Activated CD4-positive, alpha-beta memory T cell treated with anti-CD3 and anti-CD28 coated beads, Interleukin-2, amount 10 ng/mL, durations not matched to agents 7 days and 5 days (primary cell): ENCODE measurements at places on chromosomes 13 and 19. TPM values are rescaled to one million over a fixed set of nuclear protein-coding genes. Genes with fewer than 3 reads are reported as not detected.

DNA sequence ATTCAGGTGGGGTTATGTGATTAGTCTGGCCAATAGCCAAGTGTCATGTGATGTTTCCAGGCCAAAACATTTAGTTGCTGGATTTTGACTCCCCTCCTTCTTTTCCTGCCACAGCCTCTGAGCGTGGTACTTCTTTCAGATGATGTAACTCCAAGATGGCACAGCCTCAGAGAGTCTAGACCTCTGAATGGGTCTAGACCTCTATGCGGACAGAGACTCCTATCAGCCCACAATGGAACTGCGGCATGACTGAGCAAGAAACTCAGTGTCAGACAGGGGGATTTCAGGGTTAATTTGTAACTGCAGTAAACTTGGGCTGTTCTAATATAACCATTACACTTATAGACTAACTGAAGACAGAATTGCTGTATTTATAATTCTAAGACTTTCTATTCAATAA lies 42.6 kb upstream of the ZDHHC20 start:
- H3K4me1 ChIP-seq = no peaks in the 10 kb centered on the region
- DNase-seq = no peak
- peaks cover 19% of the 10 kb centered on the region for H3K36me3 ChIP-seq
- no peaks in the 10 kb centered on the region for H3K27me3 ChIP-seq
- no peak overlapping the region for H3K27ac ChIP-seq
- no peak overlapping the region for H3K4me3 ChIP-seq

DNA sequence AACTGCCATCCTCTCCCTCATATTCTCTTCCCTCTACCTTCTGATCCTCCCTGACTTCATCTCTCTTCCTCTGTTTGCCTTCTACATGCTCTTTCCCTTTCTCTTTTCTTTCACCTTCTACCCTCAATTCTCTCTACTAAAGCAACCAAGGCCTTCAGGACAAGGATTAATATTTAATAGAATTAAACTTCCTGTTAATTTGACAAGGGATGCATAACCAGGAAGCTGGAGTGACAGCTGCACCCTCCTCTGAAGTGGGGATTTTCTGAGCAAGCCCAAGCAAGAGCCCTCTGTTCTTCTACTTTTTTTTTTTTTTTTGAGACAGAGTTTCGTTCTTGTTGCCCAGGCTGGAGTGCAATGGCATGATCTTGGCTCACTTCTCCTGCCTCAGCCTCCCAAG lies 63.4 kb upstream of the MED4 start:
- no peak overlapping the region for H3K4me3 ChIP-seq
- H3K27me3 ChIP-seq = peaks cover 2% of the 10 kb centered on the region
- H3K4me1 ChIP-seq = peaks cover 45% of the 10 kb centered on the region
- peaks cover 4% of the 10 kb centered on the region for H3K36me3 ChIP-seq
- no peak for DNase-seq

- peaks cover 20% of the 10 kb centered on the region for H3K4me1 ChIP-seq
- H3K4me3 ChIP-seq = no peak overlapping the region
- H3K27ac ChIP-seq = no peak overlapping the region
Measured at GRCh38 chr19:3369337-3370213, 3.2 kb downstream of the NFIC start.

DNA sequence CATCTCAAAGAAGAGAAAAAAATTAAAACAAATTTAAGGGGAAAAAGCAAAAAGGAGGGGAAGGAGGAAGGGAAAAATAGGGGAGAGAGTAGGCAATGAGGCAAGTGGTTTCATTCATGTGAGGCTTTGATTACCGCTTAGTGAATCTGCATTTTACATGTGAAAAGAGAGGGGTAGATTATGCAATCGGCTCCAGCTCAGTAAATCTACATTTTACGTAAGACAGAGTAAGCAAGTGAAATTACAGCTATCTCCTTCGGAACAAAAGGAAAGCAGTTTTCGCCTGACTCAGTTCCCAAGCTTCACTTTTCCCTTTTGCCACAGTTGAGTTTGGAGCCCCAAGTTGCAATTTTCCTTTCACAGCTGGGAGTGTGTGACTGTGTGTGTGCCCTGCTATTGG lies 16.0 kb upstream of the OLFM2 start:
- H3K27ac ChIP-seq = no peak overlapping the region
- peaks cover 2% of the 10 kb centered on the region for H3K27me3 ChIP-seq
- H3K4me3 ChIP-seq = no peak overlapping the region
- no peak for DNase-seq

DNA sequence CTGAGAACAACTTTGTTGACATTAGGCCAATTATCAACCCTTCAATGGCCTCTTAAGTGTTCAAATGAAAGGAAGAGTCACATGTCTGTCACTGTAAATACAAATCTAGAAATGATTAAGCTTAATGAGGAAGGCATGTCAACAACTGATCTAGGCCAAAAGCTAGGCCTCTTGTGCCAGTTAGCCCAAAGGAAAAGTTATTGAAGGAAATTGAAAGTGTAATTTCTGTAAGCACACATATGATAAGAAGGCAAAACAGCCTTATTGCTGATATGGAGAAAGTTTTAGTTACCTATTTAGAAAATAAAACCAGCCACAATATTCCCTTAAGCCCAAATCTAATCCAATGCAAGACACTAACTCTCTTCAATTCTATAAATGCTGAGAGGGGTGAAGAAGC lies 604.7 kb downstream of the SLITRK6 start:
- no peak for DNase-seq
- H3K27me3 ChIP-seq = no peaks in the 10 kb centered on the region
- H3K4me1 ChIP-seq = no peaks in the 10 kb centered on the region
- no peak overlapping the region for H3K27ac ChIP-seq

- peaks cover 11% of the 10 kb centered on the region for H3K36me3 ChIP-seq
- H3K4me3 ChIP-seq = no peak overlapping the region
- H3K4me1 ChIP-seq = peaks cover 4% of the 10 kb centered on the region
- DNase-seq = no peak
- no peak overlapping the region for H3K27ac ChIP-seq
- no peaks in the 10 kb centered on the region for H3K27me3 ChIP-seq
Measured at GRCh38 chr13:113952151-113952982, 21.5 kb downstream of the C13orf46 start.

DNA sequence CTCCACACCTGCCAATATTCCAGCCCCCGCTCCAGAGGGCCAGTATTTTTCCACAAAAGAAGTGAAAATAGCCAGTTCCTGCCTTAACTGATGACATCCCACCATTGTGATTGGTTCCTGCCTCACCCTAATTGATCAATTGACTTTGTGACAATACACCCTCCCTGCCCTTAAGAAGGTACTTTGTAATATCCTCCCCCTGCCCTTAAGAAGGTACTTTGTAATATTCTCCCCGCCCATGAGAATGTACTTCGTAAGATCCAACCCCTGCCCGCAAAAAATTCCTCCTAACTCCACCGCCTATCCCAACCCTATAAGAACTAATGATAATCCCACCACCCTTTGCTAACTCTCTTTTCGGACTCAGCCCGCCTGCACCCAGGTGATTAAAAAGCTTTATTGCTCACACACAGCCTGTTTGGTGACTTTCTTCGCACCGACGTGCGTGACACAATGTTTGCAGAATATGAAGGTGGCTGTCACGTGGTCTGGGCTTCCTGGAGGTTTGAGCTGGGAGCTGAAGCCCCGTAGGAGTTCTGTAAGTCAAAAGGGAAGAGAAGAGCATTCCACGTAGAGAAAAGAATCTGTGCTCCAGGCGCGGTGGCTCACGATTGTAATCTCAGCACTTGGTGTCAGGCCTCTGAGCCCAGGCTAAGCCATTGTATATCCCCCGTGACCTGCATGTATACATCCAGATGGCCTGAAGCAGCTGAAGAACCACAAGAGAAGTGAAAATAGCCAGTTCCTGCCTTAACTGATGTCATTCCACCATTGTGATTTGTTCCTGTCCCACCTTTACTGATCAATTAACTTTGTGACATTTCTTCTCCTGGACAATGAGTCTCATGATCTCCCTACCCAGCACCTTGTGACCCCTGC lies 6.2 kb upstream of the FUT3 start:
- H3K36me3 ChIP-seq = no peaks in the 10 kb centered on the region
- H3K4me1 ChIP-seq = no peaks in the 10 kb centered on the region
- no peak overlapping the region for H3K4me3 ChIP-seq
- no peak for DNase-seq
- H3K27ac ChIP-seq = no peak overlapping the region
- no peaks in the 10 kb centered on the region for H3K27me3 ChIP-seq

DNA sequence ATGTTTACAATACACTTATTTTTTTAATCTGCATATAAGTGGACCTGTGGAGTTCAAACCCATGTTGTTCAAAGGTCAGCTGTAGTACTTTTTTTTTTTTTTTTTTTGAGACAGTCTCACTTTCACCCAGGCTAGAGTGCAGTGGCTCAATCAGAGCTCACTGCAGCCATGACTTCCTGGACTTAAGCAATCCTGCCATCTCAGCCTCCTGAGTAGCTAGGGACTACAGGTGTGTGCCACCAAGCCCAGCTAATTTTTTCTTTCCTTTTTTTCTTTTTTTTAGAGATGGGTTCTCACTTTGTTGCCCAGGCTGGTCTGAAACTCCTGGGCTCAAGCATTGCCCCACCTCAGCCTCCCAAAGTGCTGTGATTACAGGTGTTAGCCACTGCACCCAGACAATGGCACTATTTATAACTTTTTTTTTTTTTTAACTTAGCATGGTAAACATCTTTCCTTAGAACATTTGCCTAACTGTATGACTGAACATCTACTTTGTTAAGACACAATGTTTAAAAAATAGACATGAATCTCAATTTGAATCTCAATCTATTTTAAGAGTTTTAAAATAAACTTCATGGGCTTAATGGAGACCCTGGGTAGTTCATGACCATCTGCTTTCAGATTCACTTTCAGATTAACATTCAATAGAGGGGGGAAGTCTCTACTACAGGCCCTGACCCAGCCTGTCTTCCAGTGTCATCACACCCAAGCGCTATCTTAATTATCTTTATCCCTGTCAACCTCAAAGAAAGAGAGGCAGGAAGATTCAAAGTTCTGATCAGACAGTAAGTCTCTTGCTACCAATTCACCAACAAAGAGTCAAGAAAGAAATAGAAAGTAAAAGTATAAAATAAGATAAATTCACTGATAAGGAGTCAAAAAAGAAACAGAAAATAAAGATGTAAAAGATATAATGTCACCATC lies 97.7 kb upstream of the DOCK9 start:
- H3K27me3 ChIP-seq = no peaks in the 10 kb centered on the region
- no peak for DNase-seq
- peaks cover 70% of the 10 kb centered on the region for H3K36me3 ChIP-seq
- peaks cover 65% of the 10 kb centered on the region for H3K4me1 ChIP-seq

DNA sequence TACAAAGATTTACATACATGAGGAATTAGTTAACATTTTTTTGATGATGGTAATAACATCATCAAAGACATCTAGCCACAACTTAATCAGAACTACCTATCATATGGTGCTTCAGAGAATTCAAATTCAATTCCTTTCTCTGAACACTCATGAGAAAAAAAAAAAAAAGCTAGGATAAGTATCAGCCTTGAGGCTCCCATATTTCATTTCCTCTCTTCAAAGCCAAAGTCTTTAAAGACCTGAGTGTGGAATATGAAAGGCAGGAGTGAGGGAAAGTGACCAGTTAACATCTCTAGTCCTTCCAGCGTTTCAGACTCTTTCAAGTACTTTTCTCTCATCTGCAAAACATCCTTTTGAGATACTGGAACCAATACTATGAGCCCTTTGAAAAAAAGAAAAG lies 137.5 kb downstream of the DCLK1 start:
- no peak overlapping the region for H3K27ac ChIP-seq
- no peaks in the 10 kb centered on the region for H3K27me3 ChIP-seq
- no peaks in the 10 kb centered on the region for H3K4me1 ChIP-seq
- no peaks in the 10 kb centered on the region for H3K36me3 ChIP-seq

GRCh38 chr13:24700539-24700938 lies 20.3 kb downstream of the ATP12A start:
- no peak overlapping the region for H3K4me3 ChIP-seq
- peaks cover 15% of the 10 kb centered on the region for H3K4me1 ChIP-seq
- no peak for DNase-seq
- H3K27me3 ChIP-seq = peaks cover 34% of the 10 kb centered on the region
- no peaks in the 10 kb centered on the region for H3K36me3 ChIP-seq

DNA sequence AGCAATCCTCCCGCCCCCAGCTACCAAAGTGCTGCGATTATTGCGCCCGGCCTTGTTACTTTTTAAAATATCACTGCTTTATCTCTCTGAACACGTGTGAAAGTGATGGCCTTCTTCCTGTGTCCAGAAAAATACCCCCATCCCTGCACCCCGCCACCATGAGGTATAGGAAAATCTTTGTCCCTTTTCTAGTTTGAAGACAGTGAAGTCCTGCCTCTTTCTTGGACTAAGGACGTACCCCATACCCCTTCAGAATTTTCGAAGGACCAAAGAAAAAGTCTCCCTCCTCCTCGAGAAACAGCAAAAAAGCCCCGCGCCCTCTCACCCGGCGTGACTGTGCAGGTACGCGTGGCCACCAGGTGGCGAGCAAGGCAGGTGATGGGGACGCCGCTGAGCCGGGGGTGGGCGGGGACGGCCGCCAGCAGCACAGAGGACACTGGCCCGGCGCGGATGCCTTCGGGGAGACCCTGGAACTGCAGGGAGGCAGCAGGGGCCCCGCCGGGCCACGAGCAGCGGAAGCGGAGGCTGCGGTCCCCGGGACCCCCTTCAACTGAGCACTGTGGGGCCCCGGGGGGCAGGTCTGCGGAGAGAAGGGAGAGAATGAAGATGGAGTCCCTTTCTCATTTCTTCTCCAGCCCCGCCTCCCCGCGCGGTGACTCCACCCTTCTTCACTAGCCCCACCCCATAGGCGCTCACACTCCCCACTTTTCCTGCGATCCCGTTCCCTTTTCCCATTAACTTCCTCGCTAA lies 3.2 kb downstream of the VSIG10L start:
- no peaks in the 10 kb centered on the region for H3K36me3 ChIP-seq
- H3K27me3 ChIP-seq = peaks cover 9% of the 10 kb centered on the region
- H3K4me1 ChIP-seq = peaks cover 12% of the 10 kb centered on the region

DNA sequence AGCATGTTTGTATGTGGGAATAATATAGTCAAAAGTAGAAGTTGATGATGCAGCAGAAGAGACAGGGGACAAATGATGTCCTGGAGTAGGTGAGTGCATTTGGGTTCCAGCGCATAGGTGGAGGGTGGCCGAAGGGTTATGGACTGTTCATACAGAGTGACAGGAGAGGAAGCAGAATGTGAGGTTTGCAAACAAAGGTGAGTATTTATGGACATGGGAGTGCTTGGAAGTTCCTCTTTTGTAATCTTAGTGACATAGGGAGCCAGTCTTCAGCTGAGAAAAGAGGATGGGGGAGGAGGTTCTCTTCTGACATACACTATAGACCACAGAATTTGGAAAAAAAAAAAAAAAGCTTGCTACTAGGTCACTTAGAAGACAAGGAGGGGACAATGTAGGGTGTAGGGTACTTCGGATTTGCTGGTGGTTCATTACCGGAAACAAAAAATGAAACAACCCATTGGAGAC lies 331.6 kb downstream of the DLEU7 start:
- H3K4me1 ChIP-seq = no peaks in the 10 kb centered on the region
- no peaks in the 10 kb centered on the region for H3K36me3 ChIP-seq
- no peak overlapping the region for H3K27ac ChIP-seq

GRCh38 chr13:99290894-99291293 lies 16.3 kb downstream of the GPR183 start:
- H3K27ac ChIP-seq = peak overlapping the region; percentile 84
- no peak overlapping the region for H3K4me3 ChIP-seq
- no peaks in the 10 kb centered on the region for H3K27me3 ChIP-seq
- H3K4me1 ChIP-seq = peaks cover 83% of the 10 kb centered on the region
- peaks cover 71% of the 10 kb centered on the region for H3K36me3 ChIP-seq

Gene BST2
- total RNA-seq = 301 TPM

Gene RASGRP4
- 20.0 TPM for total RNA-seq

Gene GARIN5A
- total RNA-seq = not detected

Gene ZNF808
- total RNA-seq = 36.7 TPM

Gene FLT1
- total RNA-seq = 2.0 TPM

Gene CEACAM21
- 77.0 TPM for total RNA-seq

Gene EDNRB
- not detected for total RNA-seq

Gene ZNF99
- total RNA-seq = not detected

Gene ODAD3
- total RNA-seq = not detected

Gene DCLK1
- not detected for total RNA-seq

Gene KIR3DL2
- total RNA-seq = 1.1 TPM
